ENCODE measurements at places on chromosomes 7 and 10. TPM values are rescaled to one million over a fixed set of nuclear protein-coding genes. Genes with fewer than 3 reads are reported as not detected.

GRCh38 chr10:59258890-59259289 lies 82.4 kb downstream of the PHYHIPL start:
- H3K4me3 ChIP-seq: no peak overlapping the region
- H3K27ac ChIP-seq: no peak overlapping the region
- H3K36me3 ChIP-seq: no peaks in the 10 kb centered on the region
- H3K4me1 ChIP-seq: no peaks in the 10 kb centered on the region
- H3K27me3 ChIP-seq: no peaks in the 10 kb centered on the region
- no peak for DNase-seq

GRCh38 chr7:111190804-111191203 lies 99.9 kb downstream of the LRRN3 start:
- no peaks in the 10 kb centered on the region for H3K27me3 ChIP-seq
- no peak for DNase-seq
- no peak overlapping the region for H3K27ac ChIP-seq
- H3K36me3 ChIP-seq: no peaks in the 10 kb centered on the region
- H3K4me1 ChIP-seq: no peaks in the 10 kb centered on the region
- no peak overlapping the region for H3K4me3 ChIP-seq

SIRT1 gene
- total RNA-seq: 19.9 TPM

TMEM178B gene
- 1.1 TPM for total RNA-seq

Data from osteoblast (primary cell).